ENCODE measurements at places on chromosomes 3 and 15.
A peak's percentile ranks its signal among the peaks of the same experiment; 100 is the strongest.

GRCh38 chr3:127771746-127772145 lies 50.6 kb downstream of the MGLL start:
- no peak for DNase-seq

GRCh38 chr15:78968539-78969271 lies 23.9 kb upstream of the CTSH start:
- DNase-seq: no peak

- DNase-seq: peak; percentile 1
Measured at GRCh38 chr3:148269816-148270215, 427.9 kb upstream of the AGTR1 start.

DNA sequence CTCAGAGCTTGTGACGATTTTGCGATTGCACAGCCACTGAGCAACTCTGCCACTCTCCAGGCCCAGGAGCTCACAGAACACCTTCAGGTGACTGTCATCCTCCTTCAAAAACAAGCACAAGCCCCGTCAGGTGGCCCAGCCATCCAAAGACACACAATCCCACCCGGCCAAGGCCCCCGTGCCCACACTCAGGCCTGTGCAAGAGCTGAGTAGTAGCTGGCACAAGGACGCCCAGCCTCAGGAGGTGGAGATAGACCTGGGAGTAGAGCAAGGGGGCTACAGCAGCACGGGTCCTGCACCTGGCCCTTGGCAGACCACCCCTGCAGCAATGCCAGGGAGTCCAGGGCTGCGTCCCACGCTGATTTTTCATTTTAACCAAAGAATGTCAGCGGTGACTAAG lies 34.6 kb downstream of the MYO5C start:
- DNase-seq: no peak

GRCh38 chr15:68989541-68990230 lies 24.8 kb upstream of the NOX5 start:
- no peak for DNase-seq

DNA sequence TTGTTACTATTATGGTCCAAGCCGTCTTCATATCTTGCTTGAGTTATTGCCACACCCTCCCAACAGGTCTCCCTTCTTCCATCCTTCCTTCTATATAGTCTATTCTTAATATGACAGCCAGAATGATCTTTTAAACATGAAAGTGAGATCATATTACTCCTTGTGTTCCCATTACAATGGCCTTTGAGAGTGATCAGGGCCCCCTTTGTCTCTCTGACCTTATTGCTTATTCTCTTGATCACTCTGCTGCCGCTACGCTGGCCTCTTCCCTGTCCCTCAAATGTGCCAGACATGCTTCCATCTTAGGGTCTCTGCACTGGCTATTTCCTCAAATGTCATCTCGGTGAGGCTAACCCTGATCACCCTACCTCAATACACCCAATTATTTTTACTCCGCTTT lies 38.1 kb downstream of the UBE2E2 start:
- no peak for DNase-seq

DNA sequence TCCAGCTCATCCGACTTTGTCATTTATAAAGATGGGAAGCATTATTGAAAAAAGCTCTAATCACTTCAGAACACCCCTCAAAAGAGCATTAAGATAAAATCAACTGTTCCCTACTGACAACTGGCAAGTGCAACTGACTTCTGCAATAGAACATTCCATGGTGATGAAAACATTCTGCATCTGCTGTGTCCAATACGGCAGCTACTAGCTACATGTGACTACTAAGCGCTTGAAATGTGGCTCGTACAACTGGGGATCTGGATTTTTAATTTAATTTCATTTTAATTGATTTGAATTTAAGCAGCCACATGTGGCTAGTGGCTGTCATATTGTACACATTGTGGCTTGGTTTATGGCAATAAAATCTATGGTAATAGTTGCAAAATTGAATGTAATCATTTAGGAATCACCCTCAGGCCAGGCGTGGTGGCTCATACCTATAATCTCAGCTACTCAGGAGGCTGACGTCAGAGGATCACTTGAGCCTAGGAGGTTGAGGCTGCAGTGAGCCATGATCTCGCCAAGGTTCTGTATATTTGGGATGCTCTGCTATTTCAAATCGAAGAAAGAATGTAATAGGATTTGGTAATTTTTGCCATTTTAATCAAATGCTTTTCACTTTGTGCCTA lies 390.3 kb downstream of the GABRB3 start:
- DNase-seq: no peak

DNA sequence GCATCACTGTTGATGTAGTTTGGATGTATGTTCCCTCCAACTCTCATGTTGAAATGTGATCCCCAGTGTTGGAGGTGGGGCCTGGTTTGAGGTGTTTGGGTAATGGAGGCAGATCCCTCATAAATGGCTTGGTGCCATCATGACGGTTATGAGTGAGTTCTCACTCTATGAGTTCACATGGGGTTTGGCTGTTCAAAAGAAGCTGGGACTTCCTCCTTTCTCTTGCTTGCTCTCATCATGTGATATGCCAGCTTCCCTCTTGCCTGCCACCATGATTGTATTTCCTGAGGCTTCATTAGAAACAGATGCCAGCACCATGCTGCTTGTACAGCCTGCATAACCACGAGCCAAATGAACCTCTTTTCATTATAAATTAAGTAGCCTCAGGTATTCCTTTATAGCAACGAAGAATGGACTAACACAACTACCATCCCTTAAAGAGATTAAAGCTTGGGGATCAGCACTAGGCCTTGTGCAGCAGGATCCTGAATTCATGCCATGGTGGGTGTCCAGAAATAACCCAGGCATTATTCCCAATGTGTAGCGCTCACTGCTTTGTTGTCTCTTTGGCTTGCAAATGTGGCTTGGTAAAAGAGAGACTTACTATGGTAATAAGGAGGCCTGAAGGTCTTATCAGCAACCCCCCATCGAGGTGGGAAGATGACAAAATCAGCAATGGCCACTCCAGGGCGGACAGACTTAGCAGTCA lies 41.9 kb downstream of the NDUFB4 start:
- no peak for DNase-seq
